ENCODE measurements at places on chromosomes 6 and 20. TPM values are rescaled to one million over a fixed set of nuclear protein-coding genes. Genes with fewer than 3 reads are reported as not detected.

- no peak for DNase-seq
Measured at GRCh38 chr6:170355661-170356060, 49.1 kb downstream of the FAM120B start.

DNA sequence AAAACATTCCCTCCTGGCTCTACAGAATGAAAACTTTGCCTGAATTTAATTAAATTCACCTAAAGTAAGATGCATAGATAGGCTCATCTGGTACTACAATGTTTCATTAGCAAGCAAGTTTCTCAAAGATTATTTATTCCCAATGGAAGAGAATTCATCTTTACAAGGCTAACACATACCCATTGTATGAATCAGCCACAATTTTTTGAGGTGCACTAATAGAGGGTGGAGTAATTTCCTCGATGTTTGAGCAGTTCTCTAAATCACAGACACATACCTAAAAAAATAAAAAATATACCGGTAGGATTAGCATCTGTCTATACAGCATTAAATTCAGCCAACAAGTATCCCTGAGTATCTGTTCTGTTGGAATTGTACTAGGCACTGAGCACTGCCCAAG, 32.7 kb downstream of the ROS1 start:
- no peak for DNase-seq

GRCh38 chr6:105191351-105191750, 11.5 kb upstream of the POPDC3 start:
- DNase-seq: no peak

DNA sequence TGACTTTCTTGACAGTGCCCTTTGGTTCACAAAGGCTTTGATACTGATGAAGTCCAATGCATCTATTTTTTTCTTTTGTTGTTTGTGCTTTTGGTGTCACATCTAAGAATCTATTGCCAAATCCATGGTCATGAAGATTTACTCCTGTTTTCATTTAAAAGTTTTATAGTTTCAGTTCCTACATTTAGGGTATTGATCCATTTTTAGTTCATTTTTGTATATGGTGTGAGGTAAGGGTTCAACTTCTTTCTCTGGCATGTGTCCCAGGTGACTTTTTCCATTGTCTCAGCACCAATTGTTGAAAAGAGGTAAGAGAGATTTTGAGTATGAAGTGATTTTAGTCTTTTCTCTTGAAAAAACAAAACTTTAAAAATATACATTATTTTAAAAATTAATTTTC, 260.6 kb downstream of the GMPR start:
- DNase-seq: no peak

DNA sequence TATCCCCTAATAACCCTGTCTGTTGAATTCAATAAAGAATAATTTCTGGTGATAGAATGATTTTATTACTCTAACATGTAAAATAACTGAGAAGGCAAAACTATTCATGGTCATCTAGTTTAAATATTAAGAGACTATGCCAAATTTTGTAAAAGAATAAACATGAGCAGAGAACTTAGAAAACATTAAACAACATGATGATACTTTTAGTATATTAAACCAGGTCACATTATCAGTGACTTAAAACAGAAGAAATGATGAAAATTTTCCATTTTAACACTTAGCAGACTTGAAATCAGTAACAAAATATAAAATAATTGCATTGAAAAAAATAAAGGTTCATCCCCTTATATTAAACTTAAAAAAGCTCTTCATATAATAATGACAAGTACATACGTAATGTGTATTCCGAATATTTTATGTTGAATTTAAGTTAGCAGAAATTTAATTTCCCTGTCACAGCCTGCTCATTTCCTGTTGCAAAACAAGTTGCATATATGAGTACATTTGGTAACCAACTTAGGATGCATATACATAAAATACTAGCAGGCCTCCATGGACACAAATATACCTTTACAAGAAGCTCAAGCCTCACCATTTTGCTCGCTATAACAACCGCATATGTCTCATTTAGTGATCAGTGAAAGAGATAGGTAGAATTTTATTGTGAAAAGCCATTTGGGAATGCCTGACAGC, 40.6 kb downstream of the DTNBP1 start:
- DNase-seq: no peak

DNA sequence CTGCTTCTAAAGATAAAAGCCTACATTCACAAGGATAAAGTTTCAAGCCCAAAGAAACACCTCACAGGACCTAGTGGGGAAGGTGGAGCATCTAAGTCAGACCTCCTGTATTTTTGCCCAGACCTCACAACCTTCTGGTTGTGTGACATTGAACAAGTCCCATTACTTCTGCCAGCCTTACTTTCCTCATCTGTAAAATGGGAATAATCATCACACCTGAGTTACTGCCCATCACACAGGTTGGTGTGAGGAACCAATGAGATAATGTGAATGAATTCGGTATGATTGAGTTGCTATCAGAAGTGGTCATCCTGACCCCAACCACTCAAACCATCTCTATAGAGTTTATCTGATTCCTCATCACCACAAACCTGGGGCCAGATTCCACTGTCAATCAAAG, 11.1 kb upstream of the SLC22A23 start:
- no peak for DNase-seq

- no peak for DNase-seq
Measured at GRCh38 chr6:11083491-11083890, 10.1 kb upstream of the SMIM13 start.

DNA sequence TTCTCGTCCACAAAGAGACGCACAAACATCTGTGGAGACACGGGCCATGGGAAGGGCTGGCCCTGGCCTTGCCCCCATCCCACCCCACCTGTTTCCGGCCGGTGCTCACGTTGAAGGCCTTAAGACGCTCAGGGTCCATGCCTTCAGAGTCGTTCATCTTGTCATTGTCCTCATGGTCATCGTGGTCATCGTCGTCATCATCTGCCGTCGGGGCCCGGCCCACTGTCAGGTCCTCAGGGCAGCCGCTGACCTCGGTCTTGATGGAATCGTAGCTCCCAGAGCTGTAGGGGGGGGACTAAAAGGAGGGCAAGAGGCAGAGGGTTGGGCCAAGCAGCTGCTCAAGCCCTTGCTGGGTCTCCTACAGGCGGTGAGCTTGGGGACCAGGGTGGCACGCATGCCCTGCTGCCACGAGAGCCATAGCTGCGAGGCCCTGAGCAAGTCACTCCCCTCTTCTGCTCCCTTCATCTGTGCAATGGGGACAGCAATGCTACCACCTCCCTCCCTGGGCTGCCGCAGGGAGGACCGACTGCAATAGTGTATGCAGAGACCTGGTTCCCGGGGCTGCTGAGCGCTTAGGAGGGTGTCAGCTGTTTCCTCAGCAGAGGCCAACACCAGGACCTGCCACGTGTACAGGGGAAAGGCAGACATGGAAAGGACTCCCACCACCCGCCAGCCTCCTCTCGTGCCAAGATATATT, 95.5 kb downstream of the ASXL1 start:
- DNase-seq: no peak

The TRMT6 gene
- total RNA-seq: 6.3 TPM

DNA sequence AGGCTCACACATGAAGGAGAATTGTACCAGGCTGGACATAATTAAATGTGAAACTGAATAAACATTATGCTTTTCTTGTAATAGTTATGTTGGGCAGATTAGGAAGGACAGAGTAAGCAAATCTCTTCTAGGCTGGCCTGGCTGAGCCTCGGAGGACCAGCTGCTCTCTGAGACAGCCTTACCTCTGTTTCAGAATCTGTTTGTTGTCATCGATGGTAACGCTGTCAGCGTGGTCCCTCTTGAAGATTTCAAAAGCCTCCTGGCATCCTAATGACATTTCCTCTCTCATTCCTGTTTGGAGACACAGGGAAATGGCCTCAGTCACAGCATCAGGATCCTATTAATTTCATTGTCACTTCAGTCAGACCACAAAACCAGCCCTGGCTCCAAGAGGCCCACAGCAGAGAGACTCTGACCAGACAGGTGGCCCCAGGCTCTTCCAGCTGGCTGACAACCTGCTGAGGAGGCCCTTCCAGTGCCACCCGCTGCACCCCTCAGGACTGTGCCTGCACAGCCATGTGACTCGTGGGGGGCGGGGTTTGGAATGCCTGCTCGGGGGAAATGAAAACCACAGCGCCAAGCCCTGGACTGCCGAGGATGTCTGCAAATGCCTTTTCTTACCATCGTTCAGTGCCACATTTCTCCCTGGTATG, 108.5 kb upstream of the KCNK16 start:
- peak; percentile 57 for DNase-seq

- DNase-seq: no peak
Measured at GRCh38 chr20:17229256-17229655, 2.4 kb downstream of the PCSK2 start.

DNA sequence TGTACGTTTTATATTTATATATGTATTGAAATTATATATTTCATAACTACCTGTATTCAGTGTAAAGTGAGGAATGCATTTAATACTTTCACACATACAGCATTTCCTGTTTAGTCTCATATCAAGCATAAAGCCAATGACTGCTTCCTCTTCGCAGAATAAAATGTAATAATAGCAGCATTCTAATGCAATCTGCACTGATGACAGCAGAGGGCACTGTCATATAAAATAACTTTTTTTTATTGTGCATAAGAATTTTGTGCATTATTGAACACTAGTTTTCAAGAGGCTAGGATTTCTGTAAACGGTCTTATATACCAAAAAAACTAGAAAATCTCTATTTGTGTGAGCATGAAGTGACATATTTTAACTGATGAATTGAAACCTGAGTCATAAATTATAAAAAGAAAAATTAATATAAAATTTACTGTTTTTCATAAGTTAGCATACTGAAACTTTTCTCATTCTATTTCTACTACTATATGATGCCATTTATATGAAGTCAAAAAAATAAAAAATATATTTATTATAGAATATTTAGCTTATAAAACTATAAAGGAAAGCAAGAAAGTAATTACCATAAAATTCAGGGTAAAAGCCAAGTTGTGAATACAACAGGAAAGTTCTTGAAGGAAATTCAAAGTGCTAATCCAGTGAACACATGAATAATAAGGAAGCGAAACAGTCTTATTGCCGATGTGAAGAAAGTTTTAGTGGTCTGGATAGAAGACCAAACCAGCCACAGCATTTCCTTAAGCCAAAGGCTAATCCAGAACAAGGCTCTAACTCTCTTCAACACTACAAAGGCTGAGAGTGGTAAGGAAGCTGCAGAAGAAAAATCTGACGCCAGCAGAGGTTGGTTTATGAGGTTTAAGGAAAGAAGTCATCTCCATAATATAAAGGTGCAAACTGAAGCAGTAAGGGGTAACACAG, 36.3 kb downstream of the RNF146 start:
- DNase-seq: peak; percentile 47

The TBC1D32 gene
- total RNA-seq: 17.1 TPM

DNA sequence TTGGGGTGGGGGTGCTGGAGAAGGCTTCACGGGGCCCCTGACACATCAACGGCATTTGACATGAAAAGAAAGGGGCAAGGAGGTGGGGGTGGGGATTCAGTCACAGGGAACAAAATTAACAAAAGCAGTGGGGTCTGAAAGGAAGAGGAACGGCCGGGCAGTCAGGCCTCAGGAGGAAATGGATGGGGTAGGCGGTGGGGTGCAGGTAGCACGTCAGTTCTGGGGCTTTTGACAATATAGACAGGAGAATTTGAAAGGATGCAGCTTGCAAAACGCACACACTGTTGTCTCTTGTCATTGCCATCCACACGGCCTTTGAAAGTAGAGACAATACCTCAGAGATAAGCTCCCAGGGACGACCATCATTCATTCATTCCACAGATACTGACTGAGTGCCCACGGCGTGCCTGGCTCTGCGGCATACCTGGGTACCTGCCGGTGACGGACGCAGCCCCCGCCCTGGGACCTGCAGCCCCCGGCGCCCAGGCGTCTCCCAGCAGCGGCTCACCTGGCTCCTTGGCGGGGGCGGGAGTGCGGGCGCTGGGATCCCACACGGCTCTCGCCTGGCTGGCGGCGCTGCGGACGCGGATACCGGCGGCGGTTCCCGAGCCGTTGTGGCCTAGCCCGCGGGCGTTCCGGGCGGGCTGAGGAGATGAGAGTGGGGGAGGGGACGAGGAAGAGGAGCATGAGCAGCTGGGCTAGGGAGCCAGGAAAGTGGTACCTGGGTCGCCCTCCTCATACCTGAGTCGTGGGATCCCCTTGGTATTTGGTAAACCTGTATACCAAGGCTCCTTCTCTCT, at the start of gene SLC26A8:
TSS of gene SLC26A8 (minus strand) at position 646 of the 800 bp plus-strand sequence. CDS start 4,934 bp downstream, outside the sequence.
- no peak for DNase-seq

GRCh38 chr6:3577517-3577916, 120.7 kb upstream of the SLC22A23 start:
- no peak for DNase-seq

The ZBTB24 gene
- 3.0 TPM for total RNA-seq

GRCh38 chr20:1324598-1325172, 4.3 kb downstream of the SDCBP2 start:
- DNase-seq: no peak

The DNMT3B gene
- 0.55 TPM for total RNA-seq

GRCh38 chr6:159977255-159977903, 8.5 kb downstream of the IGF2R start:
- no peak for DNase-seq

GRCh38 chr6:93562582-93562981, 143.2 kb upstream of the EPHA7 start:
- no peak for DNase-seq

- no peak for DNase-seq
Measured at GRCh38 chr20:62696989-62697388, 11.6 kb upstream of the NTSR1 start.
